ENCODE measurements at places on chromosomes 2 and 18.

GRCh38 chr18:2822213-2822921 lies 24.4 kb upstream of the EMILIN2 start:
- no peak for DNase-seq

- DNase-seq, result no peak
Observed at GRCh38 chr2:40255103-40255502, 196.8 kb downstream of the SLC8A1 start.

DNA sequence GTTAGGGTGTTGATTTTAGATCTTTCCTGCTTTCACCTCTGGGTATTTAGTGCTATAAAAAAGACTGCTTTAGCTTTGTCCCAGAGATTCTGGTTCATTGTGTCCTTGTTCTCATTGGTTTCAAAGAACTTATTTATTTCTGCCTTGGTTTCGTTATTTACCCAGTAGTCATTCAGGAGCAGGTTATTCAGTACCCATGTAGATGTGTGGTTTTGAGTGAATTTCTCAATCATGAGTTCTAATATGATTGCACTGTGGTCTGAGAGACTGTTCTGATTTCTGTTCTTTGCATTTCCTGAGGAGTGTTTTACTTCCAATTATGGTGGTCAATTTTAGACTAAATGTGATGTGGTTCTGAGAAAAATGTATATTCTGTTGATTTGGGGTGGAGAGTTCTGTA lies 167.1 kb upstream of the KYNU start:
- DNase-seq, result no peak

DNA sequence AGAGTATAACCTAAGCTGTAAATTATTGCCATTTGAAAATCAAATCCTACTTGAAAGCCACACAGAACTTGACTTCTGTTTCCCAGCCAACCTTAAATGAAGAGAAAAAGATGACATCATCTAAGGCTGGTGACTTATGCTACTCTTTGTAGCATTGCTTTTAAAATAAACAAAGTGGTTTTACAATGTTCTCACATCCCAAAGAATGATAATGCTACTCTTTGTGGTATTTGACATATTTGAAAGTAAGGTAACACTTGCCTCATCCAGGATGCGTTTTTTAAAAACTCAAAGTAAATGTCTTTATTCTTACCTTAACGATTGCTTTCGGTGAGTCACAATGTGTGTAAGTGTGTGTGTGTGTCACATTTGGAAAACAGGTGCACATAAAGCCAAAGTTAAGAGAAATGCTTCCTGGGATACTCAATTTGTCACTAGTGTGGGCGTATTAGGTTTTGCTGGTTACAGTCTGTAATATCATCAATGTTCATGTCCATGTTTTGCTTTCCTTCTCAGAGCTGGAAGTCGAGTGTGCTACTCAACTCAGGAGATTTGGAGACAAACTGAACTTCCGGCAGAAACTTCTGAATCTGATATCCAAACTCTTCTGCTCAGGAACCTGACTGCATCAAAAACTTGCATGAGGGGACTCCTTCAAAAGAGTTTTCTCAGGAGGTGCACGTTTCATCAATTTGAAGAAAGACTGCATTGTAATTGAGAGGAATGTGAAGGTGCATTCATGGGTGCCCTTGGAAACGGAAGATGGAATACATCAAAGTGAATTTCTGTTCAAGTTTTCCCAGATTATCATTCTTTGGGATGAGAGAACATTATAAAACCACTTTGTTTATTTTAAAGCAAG lies 2.6 kb downstream of the PMAIP1 start:
- DNase-seq, result no peak

GRCh38 chr2:196274387-196274809 lies 103.0 kb upstream of the STK17B start:
- no peak for DNase-seq

DNA sequence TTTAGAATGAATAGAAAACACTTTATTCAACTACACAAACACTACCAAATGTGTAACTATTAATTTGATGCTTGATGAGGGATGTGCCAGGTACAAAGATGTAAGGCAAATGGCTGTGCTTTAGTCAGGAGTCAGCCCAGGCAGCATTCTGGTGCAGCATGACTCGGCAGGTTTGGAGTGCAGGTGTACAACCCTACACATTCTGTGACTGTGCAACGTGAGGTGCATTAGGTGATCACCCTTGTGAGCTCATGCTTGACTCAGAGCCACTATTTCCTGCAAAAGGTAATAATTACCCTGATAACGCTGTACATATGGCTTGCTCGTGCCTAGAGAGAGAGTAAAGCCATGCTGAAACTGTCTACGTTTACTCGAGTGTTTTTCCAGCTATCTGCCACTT lies 288.7 kb upstream of the DSEL start:
- DNase-seq, result no peak

GRCh38 chr2:198321522-198322088 lies 517.2 kb downstream of the PLCL1 start:
- DNase-seq, result no peak

DNA sequence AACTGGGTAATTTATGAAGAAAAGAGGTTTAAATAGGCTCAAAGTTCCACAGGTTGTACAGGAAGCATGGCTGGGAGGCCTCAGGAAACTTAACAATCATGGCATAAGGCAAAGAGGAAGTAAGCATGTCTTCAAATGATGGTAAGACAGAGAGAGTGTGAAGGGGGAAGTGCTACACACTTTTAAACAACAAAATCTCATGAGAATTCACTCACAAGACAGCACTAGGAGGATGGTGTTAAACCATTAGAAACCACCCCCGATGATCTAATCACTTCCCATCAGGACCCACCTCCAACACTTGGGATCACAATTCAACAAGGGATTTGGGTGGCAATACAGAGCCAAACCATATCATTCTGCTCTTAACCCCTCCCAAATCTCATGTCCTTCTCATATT lies 34.9 kb downstream of the CFAP210 start:
- no peak for DNase-seq

- DNase-seq, result no peak
Observed at GRCh38 chr2:189143925-189144324, 35.6 kb downstream of the COL5A2 start.

DNA sequence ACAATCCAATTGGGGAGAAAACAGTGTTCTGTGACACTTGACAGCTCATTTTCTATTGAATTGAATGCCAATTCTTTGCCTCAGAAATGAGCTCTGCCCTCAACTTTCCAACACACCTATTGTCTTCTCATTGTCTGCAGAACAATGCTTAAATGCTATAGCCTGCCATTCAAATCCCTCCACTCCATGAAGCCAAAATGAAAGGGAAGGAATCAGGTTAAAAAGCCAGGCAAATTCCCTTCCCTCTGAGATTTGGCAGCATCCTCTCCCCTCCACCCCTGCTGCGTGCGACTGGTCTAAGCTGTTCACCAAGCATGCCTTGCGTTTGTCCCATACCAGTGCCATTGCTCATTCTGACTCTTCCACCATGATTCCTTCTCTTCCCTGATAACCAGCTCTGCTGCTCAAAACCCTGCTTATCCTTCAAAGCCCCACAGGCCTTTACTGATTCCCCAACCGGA lies 32.4 kb upstream of the TMEM131 start:
- no peak for DNase-seq

GRCh38 chr2:217038001-217038400 lies 178.1 kb upstream of the TNP1 start:
- no peak for DNase-seq

GRCh38 chr2:229521576-229521975 lies 192.8 kb downstream of the DNER start:
- no peak for DNase-seq

- DNase-seq, result peak; percentile 22
Observed at GRCh38 chr2:105761931-105762515, 17.3 kb downstream of the NCK2 start.

DNA sequence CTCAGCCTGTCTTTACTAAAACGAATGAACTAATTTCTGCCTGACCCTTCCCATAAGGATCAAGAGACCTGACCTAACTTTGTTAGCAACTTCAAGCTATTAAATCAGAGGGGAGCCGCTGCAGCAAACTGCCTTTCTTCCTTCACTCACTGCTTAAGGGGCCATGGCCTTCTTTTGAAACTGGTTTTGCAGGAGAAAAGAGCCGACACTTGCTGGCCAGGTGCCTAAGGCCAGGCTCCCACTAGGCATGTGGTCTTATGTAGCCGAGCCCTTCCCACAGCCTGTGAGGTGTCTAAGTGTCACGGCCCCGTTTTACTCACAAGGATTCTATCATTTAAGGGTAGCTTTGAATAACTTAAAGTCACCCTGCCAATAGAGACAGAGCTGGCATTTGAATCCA lies 130.8 kb downstream of the ZNF236 start:
- DNase-seq, result no peak

DNA sequence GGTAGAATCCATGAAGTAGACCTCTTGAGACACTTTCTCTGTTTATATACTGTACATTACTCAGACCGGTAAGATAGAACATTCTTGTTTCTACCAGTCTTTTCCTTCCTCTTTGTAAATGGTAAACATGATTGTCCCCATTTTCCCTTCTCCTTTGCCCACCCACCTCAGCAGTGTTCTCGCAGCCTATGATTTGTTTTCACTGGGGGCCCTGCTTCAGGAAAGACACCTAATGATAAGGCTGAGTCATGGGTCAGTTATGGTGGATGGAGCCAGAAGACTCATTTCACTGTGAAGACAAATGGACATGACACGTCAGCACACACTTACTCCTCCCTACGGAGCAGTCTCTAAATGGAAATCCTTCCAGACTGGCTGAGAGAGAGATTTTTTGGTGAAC lies 23.7 kb downstream of the CENPO start:
- DNase-seq, result no peak

GRCh38 chr2:148885209-148885608 lies 10.2 kb downstream of the KIF5C start:
- DNase-seq, result no peak

- DNase-seq, result no peak
Observed at GRCh38 chr18:8930990-8931616, 171.4 kb upstream of the NDUFV2 start.

- DNase-seq, result peak; percentile 36
Observed at GRCh38 chr2:110732422-110733413, at the start of gene ACOXL. ACOXL (plus strand) TSS chr2:110732573; CDS start chr2:110768390, 35,817 bp downstream.

GRCh38 chr2:65746931-65747675 lies 314.7 kb upstream of the SPRED2 start:
- peak; percentile 9 for DNase-seq

DNA sequence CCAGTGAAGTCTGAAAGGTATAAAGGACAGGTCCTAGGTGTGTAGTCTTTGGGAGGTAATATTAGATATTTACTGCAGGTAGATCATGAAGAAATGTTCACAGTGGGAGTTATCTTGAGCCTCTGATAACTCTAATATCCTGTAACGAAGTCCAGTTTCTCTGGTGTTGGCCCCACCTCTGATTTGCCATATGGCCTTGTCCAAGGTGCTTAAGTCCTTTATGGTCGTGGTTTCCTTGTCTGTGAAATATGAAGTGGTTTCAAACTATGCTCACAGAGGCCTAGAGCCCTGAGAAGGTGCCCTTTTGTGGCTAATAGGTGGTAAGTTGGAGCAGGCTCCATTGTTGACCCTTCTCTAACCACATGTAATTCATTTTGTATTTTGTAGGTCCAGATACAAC lies 190.7 kb downstream of the ICOS start:
- DNase-seq, result no peak

DNA sequence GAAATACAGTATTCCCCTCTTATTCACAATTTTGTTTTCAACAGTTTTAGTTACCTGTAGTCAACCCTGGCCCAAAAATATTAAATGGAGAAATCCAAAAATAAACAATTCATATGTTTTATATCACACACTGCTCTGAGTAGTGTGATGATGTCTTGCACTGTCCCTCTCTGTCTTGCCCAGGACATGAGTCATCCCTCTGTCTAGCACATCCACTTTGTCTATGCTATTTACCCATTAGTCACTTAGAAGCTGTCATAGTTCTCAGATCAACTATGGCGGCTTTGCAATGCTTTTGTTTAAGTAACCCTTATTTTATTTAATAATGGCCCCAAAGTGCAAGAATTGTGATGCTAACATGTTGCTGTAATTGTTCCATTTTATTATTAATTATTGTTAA lies 380.6 kb upstream of the REG3G start:
- no peak for DNase-seq

GRCh38 chr2:39697454-39697853 lies 31.7 kb downstream of the TMEM178A start:
- no peak for DNase-seq

DNA sequence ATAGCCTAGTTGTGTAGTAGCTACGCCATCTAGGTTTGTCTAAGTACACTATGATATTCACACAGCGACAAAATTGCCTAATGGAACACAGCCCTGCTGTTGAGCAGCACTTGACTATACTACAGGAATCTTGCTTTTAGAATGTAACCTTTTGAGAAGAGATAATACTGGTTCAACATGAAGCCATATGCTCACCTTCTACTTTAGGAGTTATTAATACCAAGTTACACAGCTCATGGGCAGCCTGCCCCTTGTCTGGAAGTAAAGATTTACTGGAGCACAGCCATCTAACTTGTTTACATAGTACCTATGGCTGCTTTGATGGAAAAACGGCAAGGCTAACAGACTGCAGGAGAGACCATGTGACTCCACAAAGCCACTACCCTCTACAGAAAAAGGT lies 174.8 kb downstream of the DYM start:
- no peak for DNase-seq

- no peak for DNase-seq
Observed at GRCh38 chr2:197846777-197847176, 42.4 kb downstream of the PLCL1 start.
